Tibial nerve (tissue), 4 donors: ENCODE measurements at places on chromosomes 11 and 22. TPM values are rescaled to one million over a fixed set of nuclear protein-coding genes. Genes with fewer than 3 reads are reported as not detected.
A peak's percentile ranks its signal among the peaks of the same experiment; 100 is the strongest.

GRCh38 chr11:95556342-95557163, 233.0 kb downstream of the FAM76B start:
- no peak for DNase-seq
- H3K4me3 ChIP-seq, result no peak overlapping the region
- no peaks in the 10 kb centered on the region for H3K36me3 ChIP-seq
- no peaks in the 10 kb centered on the region for H3K27me3 ChIP-seq
- H3K27ac ChIP-seq, result peak overlapping the region; percentile 92

DNA sequence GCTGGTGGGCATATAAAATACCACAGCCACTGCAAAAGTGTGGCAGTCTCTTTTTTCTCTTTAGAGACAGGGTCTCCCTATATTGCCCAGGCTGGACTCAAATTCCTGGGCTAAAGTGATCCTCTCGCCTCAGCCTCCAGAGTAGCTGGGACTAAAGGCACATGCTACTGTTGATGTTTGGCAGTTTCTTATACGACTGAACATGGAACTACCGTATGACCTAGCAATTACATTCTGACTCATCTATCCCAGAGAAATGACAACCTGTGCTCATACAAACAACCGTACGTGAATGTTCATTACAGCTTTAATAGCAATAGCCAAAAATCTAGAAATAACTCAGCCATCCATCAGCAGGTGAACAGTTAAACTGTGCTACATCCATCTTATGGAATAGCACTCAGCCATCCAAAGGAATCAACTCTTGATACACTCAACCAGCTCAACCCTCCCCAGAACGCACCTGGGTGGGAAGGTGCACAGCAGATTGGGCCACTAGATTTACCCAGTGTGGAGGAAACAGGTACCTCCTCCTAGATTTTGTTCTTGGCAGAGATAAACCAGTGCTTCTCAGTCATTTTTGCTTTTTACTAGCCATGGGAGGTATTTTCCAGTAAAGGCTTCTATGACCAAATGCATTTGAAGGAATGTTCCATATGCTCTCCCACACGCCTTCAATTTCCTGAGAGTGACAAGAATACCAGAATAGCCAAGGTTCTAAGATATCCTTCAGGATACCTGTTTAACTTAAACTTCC, 130.5 kb downstream of the MED15 start:
- H3K27me3 ChIP-seq, result no peaks in the 10 kb centered on the region
- no peak overlapping the region for H3K4me3 ChIP-seq
- no peaks in the 10 kb centered on the region for H3K36me3 ChIP-seq

- no peak for DNase-seq
- H3K4me1 ChIP-seq, result no peaks in the 10 kb centered on the region
- H3K27ac ChIP-seq, result no peak overlapping the region
- no peaks in the 10 kb centered on the region for H3K36me3 ChIP-seq
- H3K4me3 ChIP-seq, result no peak overlapping the region
Observed at GRCh38 chr11:45546366-45546765, 119.1 kb downstream of the CHST1 start.

GRCh38 chr11:94583866-94584500, 16.8 kb downstream of the PIWIL4 start:
- H3K4me1 ChIP-seq, result no peaks in the 10 kb centered on the region
- no peaks in the 10 kb centered on the region for H3K27me3 ChIP-seq
- H3K36me3 ChIP-seq, result no peaks in the 10 kb centered on the region
- no peak overlapping the region for H3K27ac ChIP-seq
- no peak overlapping the region for H3K4me3 ChIP-seq

DNA sequence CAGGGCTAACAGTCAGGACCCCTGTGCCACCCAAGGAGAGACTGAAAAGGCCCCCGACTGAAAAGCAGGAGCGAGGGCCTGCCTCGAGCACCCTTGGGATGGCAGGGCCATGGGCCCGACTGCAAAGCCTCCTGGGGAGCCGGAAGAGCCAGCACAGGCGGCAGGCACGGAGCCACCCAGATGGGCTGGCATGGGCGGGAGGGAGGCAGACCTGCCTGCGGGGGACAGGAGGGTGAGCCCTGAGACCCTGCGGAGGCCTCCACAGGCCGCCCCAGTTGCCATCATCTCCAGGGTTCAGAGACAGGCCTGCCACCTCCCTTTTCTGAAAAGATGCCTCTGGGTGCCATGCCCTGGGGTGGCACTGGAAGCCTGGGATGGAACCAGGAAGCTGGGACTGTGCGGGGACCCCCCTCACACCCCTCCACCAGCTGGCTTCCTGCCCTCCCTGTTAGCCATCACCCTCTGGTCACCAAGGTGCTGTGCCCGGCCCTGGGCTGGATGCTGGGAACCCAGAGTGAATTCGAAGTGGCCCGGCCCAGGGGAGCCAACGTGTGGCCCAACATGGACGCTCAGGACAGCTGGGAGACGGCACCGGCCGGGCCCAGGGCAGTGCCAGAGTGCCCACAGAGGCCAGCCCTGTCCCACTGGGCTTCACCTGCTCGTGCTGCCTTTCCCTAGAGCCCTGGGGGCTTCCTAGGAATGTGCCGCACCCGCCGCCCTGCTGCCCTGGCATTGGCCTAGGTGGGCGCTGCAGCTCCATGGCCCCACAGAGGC, 13.8 kb downstream of the TSPAN32 start:
- no peak for DNase-seq
- H3K36me3 ChIP-seq, result peaks cover 7% of the 10 kb centered on the region
- no peaks in the 10 kb centered on the region for H3K27me3 ChIP-seq

DNA sequence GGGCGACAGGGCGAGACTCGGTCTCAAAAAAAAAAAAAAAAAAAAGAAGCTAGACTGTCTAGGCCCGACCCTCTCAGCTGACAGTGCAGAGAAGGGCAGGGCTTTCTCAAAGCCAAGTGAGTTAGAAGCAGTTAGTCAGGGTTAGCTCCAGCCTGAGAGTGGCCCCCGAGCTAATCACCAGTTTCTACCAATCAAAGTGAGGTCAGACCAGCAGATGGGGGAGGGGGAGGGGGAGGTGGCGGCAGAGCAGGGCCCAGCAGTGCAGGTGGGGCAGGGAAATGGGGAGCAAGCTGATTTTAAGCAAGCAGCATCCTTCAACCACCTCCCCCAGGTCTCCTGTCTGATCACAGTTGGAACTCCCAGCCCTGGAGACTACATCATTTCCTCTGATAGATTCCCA, 55.3 kb upstream of the PRR5 start:
- no peaks in the 10 kb centered on the region for H3K27me3 ChIP-seq
- no peak for DNase-seq
- no peaks in the 10 kb centered on the region for H3K36me3 ChIP-seq
- H3K4me3 ChIP-seq, result no peak overlapping the region
- H3K27ac ChIP-seq, result no peak overlapping the region
- no peaks in the 10 kb centered on the region for H3K4me1 ChIP-seq

DNA sequence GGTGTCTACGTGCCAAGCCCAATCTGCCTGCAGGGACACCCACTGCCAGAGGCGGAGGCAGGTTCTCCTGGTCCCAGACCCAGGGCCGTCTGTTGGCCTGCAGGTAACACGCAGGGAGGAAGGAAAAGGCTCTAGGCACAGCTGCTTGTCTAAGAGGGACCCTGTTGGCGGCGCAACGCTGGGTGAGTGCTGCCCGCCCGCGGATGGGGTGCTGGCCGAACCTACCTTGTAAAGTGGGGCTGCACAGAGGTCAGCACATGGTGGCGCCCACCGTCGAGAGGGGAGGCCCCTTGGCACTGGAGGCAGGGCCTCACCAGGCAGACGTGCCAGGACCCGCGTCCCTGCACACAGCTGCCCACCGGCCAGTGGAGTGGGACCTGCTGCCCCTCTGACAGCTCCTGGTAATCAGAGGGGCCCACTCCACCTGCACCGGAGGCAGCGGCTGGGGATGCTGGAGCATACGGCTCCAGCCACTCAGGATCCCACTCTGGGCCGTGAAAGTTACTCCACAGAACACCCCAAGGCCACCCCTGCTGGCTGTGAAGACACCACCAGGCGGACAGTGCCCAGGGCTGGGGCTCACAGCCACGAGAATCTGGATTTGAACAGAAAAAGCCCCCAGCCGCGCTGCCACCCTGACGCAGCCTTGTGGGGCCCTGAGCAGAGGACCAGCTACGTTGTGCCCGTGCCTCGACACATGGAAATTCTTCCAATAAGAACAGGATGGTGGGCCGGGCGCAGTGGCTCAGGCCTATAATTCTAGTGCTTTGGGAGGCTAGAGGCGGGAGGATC, 24.0 kb downstream of the TBX1 start:
- H3K4me3 ChIP-seq, result no peak overlapping the region
- peaks cover 13% of the 10 kb centered on the region for H3K27me3 ChIP-seq
- H3K4me1 ChIP-seq, result no peaks in the 10 kb centered on the region
- DNase-seq, result no peak

DNA sequence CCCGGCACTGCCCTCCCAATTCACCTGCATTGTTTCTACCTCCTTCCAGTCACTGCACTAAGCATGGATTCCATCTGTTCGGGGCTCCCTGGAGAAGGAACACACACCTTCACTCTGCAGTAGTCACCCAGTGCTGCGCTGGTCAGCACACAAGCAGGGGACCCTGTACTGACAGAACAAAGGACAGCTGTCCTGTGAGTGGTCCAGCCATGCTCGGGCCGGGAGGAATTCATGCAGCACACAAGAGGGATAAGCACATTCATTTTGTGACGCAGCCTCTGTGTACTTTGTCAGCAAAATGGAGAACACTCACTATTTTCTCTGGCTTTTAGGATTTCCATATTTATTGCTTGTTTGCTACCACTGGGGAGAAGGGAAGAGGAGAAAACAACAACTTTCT, 167.3 kb downstream of the NTM start:
- H3K4me3 ChIP-seq, result no peak overlapping the region
- H3K4me1 ChIP-seq, result no peaks in the 10 kb centered on the region
- DNase-seq, result no peak
- H3K27ac ChIP-seq, result no peak overlapping the region
- no peaks in the 10 kb centered on the region for H3K36me3 ChIP-seq

GAL3ST3 gene
- not detected for total RNA-seq

NARS2 gene
- total RNA-seq, result 20.1 TPM

GRCh38 chr11:62217191-62217748, 8.8 kb downstream of the SCGB2A1 start:
- no peaks in the 10 kb centered on the region for H3K4me1 ChIP-seq
- no peak overlapping the region for H3K27ac ChIP-seq
- H3K36me3 ChIP-seq, result no peaks in the 10 kb centered on the region
- no peak for DNase-seq
- no peaks in the 10 kb centered on the region for H3K27me3 ChIP-seq

GRCh38 chr11:57762235-57762861, 746 bp downstream of the CTNND1 start:
- H3K4me3 ChIP-seq, result peak overlapping the region; percentile 48
- no peak for DNase-seq
- H3K27me3 ChIP-seq, result no peaks in the 10 kb centered on the region
- no peaks in the 10 kb centered on the region for H3K36me3 ChIP-seq

CD3G gene
- total RNA-seq, result not detected

- no peaks in the 10 kb centered on the region for H3K27me3 ChIP-seq
- DNase-seq, result no peak
- no peaks in the 10 kb centered on the region for H3K36me3 ChIP-seq
- H3K4me3 ChIP-seq, result no peak overlapping the region
- H3K4me1 ChIP-seq, result peaks cover 11% of the 10 kb centered on the region
Observed at GRCh38 chr11:79170321-79170720, 270.5 kb downstream of the TENM4 start.

- no peaks in the 10 kb centered on the region for H3K27me3 ChIP-seq
- H3K4me1 ChIP-seq, result no peaks in the 10 kb centered on the region
- H3K36me3 ChIP-seq, result no peaks in the 10 kb centered on the region
- no peak overlapping the region for H3K4me3 ChIP-seq
Observed at GRCh38 chr11:131353766-131354165, 16.6 kb upstream of the NTM start.

ELMOD1 gene
- 0.30 TPM for total RNA-seq

DNA sequence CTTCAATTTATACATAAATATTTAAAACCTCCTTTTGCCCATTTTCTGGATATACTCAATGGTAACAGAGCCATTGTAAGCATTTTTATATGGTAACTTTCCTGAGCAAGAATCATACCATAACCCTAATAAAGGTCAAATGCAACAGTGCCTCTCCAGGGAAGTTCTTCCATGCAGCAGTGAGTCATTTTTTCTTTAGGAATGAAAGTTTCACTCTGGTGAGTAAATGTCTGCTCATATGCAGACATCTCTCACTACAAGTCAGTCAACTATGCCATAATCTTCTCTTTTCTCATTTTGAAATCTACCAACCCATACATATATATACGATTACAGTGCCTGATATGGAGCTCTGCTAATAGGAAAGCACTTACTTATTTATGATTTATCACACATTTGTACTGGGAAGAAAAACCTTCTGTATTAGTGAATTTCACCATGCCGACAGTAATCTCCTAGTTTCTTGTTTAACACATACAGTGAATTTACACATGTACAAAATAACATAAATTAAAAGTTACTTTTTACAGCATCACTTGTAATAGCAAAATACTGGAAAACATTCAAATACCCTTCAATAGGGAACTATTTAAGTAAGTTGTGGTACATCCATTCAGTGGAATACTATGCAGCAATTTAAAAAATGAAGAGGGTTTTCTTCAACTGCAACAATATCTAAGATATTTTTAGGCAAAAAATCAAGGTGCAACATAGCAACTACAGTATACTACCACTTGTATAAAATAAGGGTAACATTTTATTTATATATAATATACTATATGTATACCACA, 16.0 kb downstream of the STK33 start:
- no peaks in the 10 kb centered on the region for H3K27me3 ChIP-seq
- H3K4me3 ChIP-seq, result no peak overlapping the region
- no peaks in the 10 kb centered on the region for H3K4me1 ChIP-seq
- H3K36me3 ChIP-seq, result no peaks in the 10 kb centered on the region
- DNase-seq, result no peak

TMA7B gene
- not detected for total RNA-seq

- H3K36me3 ChIP-seq, result no peaks in the 10 kb centered on the region
- H3K4me3 ChIP-seq, result no peak overlapping the region
- DNase-seq, result no peak
- no peaks in the 10 kb centered on the region for H3K27me3 ChIP-seq
- no peak overlapping the region for H3K27ac ChIP-seq
Observed at GRCh38 chr11:76889411-76889975, 28.8 kb downstream of the ACER3 start.

GRCh38 chr22:33579448-33580093, 340.7 kb downstream of the LARGE1 start:
- peaks cover 4% of the 10 kb centered on the region for H3K4me1 ChIP-seq
- H3K4me3 ChIP-seq, result no peak overlapping the region
- peak; percentile 16 for DNase-seq
- no peaks in the 10 kb centered on the region for H3K36me3 ChIP-seq
- H3K27me3 ChIP-seq, result no peaks in the 10 kb centered on the region

- no peaks in the 10 kb centered on the region for H3K36me3 ChIP-seq
- no peak for DNase-seq
- no peaks in the 10 kb centered on the region for H3K4me1 ChIP-seq
- no peaks in the 10 kb centered on the region for H3K27me3 ChIP-seq
- H3K27ac ChIP-seq, result no peak overlapping the region
Observed at GRCh38 chr11:31243706-31244105, 125.8 kb downstream of the DCDC1 start.

GRCh38 chr11:15406851-15407351, 292.2 kb downstream of the INSC start:
- no peaks in the 10 kb centered on the region for H3K36me3 ChIP-seq
- no peak overlapping the region for H3K4me3 ChIP-seq
- H3K27me3 ChIP-seq, result no peaks in the 10 kb centered on the region
- no peak for DNase-seq

SHISAL1 gene
- 0.22 TPM for total RNA-seq

- H3K4me1 ChIP-seq, result no peaks in the 10 kb centered on the region
- no peaks in the 10 kb centered on the region for H3K36me3 ChIP-seq
- no peaks in the 10 kb centered on the region for H3K27me3 ChIP-seq
Observed at GRCh38 chr11:2552210-2552609, 107.4 kb downstream of the KCNQ1 start.

FAT3 gene
- 1.8 TPM for total RNA-seq

- H3K27ac ChIP-seq, result no peak overlapping the region
- no peaks in the 10 kb centered on the region for H3K36me3 ChIP-seq
- no peak overlapping the region for H3K4me3 ChIP-seq
Observed at GRCh38 chr11:102760344-102761035, 19.9 kb downstream of the MMP10 start.

IL17REL gene
- total RNA-seq, result not detected
